ENCODE measurements at places on chromosomes 12 and 14.

DNA sequence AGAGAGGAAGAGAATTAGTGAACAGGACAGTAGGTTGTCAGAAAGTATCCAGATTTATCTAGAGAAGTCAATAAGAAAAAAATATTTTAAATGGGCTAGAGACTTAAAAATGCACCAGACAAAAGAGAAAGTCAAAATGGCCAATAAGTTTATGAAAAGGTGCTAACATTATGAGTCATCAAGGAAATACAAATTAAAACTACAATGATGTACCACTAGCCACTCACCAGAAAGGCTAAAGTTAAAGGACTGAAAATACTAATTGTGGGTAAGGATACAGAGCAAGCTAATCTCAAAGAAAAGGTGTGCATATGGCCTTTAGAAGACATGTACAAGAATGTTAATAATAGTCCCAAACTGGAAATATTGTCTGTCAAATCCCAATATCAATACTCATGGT lies 37.7 kb downstream of the C12orf50 start:
- no peak for DNase-seq

DNA sequence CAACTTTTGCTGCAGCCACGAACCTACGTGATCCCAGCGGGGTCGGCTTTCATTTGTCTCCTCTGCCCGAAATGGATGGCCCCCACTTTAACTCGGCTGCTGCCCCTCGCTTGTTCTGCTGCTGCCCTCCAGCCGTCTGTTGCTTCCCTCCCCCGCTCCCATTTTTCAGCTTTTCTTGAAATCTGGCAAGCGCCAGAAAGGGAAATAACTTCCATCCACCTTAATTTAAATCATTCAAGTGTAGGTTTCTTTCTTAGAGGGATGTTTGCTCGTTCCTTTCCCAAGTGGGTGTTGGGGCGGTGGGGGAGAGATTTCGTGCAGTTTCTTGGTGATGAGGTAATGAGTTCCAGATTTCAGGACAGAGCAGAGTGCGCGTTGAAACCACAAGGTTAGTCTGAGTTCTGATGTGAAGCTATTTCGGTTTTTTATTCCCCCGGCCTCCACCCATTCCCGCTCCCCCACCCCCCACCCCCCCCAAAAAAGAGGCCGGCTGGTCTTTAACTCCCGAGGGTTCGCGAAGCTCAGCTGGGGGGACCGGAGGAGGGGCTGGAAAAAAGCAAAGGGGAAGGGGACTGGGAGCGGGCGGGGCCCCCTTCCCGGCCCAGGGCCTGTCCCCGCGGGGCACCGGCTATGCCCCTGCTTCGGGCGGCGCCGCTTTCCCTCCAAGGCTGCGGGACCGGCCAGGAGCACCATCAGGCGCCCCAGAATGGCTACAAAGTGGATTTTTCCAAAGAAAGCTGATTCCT lies 2.2 kb upstream of the ZFP36L1 start:
- DNase-seq: peak; percentile 82

GRCh38 chr12:47766502-47767215 lies 6.4 kb upstream of the SLC48A1 start:
- DNase-seq: no peak

GRCh38 chr14:104215706-104216334 lies 77.4 kb downstream of the KIF26A start:
- DNase-seq: no peak

DNA sequence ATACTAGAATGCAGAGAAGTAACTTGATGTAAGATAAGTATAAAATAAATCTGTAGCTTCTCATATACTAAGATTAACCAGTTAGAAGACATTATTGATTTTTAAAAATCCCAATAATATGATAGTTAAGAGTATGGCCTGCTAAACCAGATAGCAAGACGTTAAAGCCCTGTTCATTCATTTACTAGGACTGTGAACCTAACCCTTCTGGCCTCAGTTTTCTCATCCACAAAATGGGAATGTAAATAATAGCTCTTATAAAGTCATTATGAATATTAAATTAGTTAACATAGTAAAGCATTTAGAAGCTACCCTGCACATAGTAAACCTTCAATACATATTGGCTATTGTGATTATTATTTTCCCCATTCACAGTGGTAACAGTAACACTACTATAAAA lies 6.0 kb upstream of the PRMT5 start:
- no peak for DNase-seq
